Fibroblast of skin of right biceps (primary cell): ENCODE measurements at places on chromosomes 2 and 18.

DNA sequence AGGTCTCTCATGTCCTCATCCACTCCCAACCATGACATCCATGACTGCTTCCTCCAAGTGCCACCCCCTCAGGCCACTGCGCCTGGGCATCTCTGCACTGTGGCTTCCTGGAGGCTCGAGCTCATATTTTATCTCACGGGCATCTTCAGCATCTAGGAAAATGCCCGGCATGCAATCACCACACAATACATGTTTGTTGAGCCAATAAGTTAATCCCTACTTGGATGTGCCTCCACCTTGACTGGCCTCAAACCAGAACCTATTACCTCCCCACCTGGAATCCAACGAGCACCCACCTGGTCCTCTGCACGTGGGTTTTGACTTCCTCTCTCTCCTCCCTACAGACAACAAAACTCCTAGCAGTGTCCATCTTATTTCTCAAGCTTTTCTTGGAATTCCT lies 198.9 kb upstream of the REV1 start:
- DNase-seq: no peak

- DNase-seq: no peak
Observed at GRCh38 chr2:61715506-61715905, 138.4 kb downstream of the FAM161A start.

DNA sequence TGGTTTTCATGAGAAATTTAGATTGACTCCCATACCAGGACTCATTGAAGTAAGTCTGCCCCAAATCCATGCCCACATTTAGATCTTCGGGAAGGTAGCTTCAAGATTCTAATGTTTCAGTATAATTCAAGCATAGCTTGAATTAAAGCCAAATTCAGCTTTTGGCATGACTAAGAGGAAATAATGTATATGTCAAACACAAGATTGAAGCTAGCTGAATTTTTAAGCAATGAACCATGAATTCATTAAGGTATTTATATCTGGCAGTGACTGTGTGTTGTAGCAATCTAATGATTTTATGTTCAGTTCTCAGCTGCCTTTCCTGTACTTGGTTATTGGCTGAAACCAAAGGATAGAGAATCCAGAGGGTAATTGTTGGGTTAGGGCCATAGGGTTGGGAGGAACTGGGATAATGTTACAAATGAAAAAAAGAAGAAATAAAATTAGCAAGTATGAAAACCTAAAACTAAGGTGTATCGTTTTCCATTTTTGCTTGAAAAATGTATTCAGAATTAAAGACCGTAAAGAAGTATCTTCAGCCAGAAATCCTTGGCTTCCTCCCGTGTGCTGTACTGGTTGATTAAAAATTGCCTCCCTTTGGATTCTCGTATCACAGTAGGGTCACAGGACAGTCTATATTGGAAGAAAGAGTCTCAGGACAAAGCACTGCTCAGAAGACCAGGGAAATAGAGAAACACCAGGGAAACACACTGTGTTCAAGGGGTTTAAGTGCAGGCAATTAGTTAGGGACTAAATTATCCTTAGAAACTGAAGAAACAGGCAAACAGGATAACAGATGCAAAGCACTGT lies 119.0 kb upstream of the FN1 start:
- peak; percentile 91 for DNase-seq

GRCh38 chr2:178263159-178263860 lies 69.0 kb downstream of the OSBPL6 start:
- DNase-seq: no peak

GRCh38 chr18:21571772-21572171 lies 28.7 kb downstream of the ESCO1 start:
- peak; percentile 2 for DNase-seq

DNA sequence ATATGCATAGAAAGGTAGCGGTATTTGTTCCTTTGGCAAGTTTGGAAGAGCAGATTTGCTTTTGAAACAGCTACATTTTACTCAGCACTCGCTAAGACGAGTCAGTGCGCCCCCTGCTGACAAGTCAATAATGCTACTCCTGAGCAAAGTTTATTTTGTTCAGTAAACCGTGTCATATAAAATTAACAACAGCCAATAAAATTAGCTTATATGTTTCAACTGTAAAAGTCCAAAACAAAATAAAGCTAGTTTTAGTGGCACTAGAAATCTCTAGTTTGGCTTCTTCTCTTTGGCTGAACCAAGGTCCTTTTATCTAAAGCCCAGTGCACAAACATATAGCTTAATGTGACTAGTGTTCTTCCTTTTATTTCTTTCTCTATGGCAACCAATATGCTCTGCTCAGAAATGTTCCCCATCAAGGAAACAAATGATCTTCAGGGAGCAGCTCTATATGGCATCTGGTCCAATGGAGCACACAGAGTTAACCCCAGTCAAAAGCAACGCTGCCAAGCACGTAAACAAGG lies 4.2 kb upstream of the POU3F3 start:
- DNase-seq: peak; percentile 58

- peak; percentile 52 for DNase-seq
Observed at GRCh38 chr18:69974365-69974764, 26.7 kb upstream of the CD226 start.

GRCh38 chr2:32627441-32627813 lies 423 bp upstream of the TTC27 start:
- peak; percentile 64 for DNase-seq
